Liver (tissue), 10 donors: ENCODE measurements at places on chromosomes 7 and 10.
A peak's percentile ranks its signal among the peaks of the same experiment; 100 is the strongest.

DNA sequence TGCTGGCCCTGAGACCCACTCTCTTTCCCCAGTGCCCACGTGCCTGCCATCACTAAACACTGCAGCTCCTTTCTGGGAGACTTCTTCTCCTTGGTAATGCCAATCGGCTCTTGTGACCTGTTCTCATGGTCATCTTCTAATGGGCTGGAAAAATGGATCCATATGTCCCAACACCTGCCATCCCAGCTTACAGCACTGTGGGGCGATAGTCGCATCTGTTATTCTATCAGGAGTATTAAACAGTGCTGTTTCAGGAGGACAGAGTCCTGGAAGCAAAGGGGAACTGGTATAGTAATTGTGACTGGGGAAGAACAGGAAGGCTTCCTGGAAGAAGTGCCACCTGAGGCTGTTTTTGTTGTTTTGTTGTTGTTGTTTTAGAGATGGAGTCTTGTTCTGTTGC lies 411.2 kb downstream of the GLRX3 start:
- DNase-seq = no peak

DNA sequence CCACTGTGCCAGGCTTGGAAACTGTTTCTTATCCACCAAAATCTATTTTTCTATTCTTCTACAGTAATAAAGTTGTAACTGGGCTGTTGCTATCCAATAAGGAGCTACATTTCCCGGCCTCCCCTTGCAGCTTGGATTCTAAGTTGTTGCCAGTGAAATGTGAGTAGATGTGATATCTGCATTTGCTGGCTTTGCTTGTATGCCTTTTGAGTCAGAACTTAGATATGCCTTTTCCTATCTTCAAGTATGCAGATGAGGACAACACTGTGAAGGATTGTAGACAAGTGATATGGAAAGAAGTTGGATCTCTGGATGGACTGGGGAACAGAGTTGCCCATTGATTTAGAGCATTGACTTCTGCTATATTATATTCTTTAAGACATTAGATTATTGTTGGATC lies 236.9 kb downstream of the REEP3 start:
- DNase-seq = no peak

DNA sequence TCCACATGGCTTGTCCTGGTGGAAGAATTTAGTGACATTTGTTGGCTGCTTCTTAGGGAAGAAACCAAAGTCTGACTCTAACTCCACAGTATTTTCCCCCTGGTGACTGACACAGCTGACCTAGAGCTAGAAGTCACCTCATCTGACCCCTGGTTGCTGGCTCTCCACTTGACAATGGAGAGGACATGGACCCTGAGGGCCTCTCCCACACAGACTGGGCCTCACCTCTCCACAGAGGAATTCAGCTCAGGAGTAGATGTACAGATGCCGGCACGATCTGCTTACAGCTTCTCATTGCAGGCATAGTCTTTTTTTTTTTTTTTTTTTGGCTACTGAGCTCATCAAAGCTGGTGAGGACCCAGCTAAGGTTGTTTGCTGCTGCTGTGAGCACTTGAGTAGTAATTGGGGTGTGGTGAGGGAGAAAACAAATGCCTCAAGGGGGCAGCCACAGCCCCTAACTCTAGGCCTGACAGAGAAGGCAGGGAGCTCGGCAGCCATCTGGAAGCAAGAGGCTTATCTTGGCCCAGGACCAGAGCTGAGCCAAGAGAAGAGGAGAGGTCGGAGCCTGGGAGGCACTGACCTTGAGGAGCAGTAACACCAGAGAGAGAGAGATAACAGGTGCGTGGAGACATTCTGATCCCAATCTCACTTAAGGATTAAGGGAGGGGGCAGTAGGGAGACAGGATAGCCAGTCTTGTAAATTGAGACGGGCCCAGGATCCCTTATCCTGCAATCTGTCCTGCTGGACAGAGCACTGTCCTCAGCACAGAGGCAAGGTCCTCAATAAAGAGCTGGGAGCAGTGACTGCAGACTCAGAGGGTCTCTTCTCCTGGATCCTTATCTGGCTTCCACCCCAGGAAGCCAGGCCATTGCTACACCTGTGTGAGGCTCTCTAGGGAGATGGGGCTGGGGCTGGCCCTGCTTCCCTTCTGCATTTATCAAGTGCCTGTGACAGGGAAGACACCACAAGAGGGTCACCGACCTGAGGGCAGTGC lies 9.4 kb downstream of the PRSS58 start:
- no peak for DNase-seq

DNA sequence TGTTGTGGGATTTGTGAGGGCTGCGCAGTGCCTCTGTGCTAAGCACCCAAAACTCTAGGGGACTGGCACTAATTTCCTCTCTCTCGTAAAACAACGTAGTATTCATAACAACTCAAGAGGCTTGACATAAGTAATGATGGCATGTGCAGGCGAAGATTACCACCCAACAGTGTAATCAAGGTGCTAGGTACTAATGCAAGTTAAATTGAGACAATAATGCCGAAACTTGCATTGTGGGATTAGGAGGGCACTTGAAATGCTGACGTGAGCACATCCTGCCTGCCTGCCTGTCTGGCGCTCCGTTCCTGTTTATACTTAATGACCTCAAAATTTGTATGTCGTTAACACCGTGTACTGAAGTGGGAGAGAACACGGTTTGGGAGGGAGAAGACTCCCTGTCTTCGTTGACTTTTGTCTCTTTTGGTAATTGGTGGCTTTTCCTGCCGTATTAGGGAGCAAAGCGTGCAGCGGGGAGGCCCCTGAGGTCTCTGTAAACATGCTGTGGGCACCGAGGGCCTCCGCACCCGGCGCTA lies 139.0 kb downstream of the MGMT start:
- no peak for DNase-seq

GRCh38 chr10:132862485-132863420 lies 76.8 kb upstream of the NKX6-2 start:
- no peak for DNase-seq

DNA sequence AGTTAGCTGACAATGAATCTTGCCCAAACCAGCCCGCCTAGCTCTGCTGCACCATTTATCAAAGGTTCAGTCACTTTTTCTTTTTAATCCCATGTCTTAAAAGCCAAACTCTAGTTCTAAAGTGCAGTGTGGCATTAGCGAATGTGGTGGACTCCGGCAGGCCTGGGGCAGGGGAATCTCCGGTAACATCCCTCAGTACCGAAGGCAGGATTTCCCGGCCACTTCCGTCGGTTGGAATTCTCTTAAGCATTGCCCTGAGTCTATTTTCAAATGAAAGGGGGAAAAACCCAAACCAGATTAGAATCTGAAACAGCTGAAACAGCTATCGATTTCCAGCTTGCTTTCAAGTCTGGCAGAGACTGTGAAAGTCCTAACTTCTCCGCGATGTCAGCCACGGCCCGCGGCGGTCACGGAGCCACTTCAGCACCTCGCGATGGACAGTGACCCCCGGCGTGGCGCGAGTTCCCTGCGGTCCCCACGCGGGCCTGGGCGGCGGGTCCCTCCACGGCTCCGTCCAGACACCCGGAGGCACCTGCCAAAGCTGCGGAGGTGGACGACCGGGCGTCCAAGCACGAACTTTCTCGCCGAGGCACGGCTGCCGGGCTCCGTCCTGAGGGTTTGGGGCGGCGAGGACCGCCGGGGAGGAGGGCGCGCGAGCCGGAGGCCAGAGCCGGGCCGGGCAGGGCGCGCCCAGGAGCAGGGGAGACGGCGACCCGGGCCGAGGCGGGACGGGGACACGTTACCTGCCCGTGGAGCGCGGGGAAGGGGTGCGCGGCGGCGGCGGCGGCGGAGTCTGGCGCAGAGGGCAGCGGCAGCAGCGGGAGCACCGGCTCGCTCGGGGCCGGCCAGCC lies 745 bp downstream of the TCERG1L start:
- DNase-seq = no peak

DNA sequence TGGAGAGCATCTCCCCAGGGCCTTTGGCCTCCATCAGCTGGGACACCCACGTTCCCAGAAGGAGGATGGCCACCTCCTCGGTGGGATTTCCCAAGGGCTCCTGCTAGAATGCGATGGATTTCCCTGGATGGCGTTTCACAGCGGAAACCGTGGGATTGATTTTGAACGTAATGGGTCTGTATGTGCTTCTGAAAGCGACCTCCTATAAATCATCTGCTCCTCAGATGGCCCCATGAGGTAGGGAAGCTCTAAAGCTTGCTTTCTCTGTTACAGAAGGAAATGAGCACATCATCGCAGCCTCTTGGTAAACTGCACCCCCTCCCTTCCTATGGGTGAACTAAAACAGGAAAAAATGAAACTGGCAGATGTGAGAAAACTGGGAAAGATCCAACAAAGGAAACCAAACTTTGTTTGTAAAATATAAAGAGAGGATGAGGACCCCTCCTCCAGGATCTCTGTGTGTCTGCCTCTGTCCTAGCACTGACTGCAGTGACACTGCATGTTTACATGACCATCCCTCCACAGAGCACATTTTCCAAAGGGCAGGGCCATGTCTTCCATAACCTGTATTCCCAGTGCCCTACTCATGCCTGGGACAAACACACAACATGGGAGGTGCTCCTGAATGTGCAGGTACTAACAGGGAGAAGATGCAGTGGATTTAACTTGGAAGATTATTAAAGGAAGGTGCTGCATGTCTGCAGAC lies 57.6 kb downstream of the LYZL1 start:
- no peak for DNase-seq

- no peak for DNase-seq
These were observed 61.7 kb downstream of the VOPP1 start for GRCh38 chr7:55510621-55511020.

DNA sequence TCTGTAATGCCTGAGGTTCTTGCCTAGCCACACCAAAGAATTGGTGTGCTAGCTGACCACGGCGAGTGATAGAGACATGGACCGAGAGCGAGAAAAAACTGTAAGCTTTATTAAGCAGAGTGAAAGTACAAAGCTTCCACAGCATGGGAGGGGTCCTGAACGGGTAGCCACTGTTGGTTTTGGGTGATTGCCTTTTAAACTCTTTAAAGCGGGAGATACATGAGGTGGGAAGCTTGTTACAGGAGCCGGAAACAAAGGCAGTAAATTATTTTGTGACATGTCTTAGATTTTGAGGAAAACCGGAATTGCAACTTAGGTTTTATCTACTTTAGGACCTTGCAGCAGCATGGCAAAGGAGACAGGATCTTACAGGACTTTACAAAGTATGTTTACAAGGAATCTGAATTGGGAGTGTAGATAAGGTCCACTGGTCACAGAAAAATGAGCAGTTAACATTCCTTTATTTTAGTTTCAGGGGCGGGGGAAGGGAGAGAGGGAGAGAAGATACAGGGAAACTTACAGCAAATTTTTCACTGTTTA lies 252.7 kb upstream of the MBL2 start:
- DNase-seq = no peak

DNA sequence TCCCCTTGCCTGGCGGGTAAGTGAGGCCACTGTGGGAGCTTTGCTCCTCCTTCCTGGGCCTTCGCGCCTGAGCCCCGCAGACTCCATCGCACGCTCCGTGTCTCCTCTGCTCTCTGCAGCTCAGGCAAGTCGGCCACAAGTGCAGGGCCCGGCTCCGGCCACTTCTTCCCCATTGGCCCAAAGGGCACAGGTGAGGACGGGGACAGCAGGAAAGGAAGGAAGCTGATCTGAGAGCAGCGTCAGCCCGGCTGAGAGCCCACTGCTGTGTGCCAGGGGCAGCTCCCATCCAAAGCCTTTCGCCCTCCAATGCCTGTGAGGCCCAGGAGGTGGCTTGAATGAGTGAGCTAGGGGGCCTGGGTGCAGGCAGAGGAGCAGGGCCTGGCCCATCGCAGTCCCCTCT lies 33.7 kb upstream of the RHEB start:
- no peak for DNase-seq

GRCh38 chr10:52074505-52075026 lies 239.5 kb upstream of the DKK1 start:
- DNase-seq = no peak

GRCh38 chr10:28676968-28677887 lies at the start of gene BAMBI:
Gene BAMBI (plus strand): TSS chr10:28677521. CDS start chr10:28677898, 377 bp downstream.
- DNase-seq = peak; percentile 90

GRCh38 chr7:15947754-15948153 lies 261.3 kb upstream of the MEOX2 start:
- no peak for DNase-seq

GRCh38 chr10:110919971-110920881 lies 822 bp downstream of the SHOC2 start:
- peak; percentile 63 for DNase-seq

DNA sequence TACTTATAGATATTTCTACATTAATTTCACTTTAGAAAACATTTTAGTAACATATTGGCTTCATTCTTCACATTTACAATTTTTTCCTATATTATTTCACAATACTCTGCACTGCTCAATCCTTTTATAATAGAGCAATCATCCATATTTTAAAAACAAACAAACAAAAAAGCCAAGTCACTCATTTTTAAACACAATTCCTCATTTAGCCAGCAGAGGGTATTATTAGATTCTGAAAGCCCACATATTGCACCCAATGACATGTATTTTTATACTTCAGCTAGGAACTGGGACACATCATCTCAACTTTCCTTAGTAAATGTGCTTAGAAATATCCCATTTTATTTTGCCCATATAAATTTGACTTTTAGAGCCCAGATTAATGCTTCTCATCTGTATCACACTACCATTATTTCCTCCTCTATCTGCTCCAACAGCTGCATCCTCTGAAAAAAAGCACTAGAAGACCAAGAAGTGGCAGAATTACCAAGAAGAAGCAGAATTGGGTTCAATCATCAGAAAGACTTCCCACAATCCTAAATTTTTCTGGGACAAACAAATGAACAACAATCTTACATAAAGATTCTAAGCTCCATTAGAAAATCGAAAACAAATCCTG lies 29.5 kb downstream of the CTNNA3 start:
- DNase-seq = no peak

- DNase-seq = no peak
These were observed 485.5 kb downstream of the LRMDA start for GRCh38 chr10:75916906-75917305.

- DNase-seq = no peak
These were observed 100.6 kb downstream of the MICU1 start for GRCh38 chr10:72525277-72525676.

GRCh38 chr10:60434418-60435046 lies 44.9 kb upstream of the ANK3 start:
- no peak for DNase-seq

DNA sequence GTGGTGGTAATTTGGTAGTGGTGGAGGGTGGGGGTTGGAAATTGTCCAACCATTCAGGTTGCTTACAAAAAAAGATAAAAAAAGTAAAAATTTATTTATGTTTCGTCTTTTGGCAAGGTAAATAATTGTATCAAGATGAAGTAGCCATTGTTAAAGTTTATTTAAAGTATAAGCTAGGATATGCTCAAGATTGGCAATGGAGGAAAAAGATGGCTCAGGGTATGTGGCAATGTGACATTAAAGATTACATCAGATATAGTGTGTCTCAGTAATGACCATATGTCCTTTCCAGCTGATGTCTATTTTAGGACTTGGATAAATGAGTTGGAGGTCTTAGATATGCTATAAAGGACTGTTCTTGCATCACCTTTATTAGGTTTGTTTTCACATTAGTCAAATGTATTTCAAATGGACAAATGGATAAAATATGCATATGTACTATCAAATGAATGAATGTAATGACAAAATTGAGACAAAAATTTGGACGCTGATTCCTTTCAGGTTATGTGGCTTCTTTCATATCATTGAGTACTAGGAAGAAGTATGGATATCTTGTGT lies 60.9 kb downstream of the ST7 start:
- DNase-seq = no peak
